Kidney tubule cell (primary cell): ENCODE measurements at places on chromosomes 4 and X.

GRCh38 chrX:12021698-12022097, 116.6 kb upstream of the FRMPD4 start:
- DNase-seq = no peak

DNA sequence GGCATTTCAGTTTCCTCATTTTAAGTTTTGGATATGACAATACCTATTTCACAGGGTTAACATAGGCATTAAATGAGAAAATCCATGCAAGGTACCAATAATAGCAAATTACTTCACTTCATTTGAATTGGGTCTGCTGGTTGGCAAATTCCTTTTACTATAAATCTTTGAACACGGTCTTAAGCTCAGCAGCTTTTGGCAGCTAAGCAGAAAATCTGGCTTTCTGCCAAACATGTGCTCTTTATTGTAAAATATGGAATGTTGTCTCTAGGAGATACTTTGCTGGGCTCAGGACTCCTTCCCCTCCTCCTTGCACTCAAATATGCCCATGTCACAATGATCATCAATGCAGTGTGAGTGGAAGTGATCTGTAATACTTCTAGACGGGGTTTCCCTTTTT, 16.8 kb upstream of the DMP1 start:
- DNase-seq = peak; percentile 2

GRCh38 chrX:23742174-23742696, 841 bp downstream of the ACOT9 start:
- DNase-seq = peak; percentile 74

DNA sequence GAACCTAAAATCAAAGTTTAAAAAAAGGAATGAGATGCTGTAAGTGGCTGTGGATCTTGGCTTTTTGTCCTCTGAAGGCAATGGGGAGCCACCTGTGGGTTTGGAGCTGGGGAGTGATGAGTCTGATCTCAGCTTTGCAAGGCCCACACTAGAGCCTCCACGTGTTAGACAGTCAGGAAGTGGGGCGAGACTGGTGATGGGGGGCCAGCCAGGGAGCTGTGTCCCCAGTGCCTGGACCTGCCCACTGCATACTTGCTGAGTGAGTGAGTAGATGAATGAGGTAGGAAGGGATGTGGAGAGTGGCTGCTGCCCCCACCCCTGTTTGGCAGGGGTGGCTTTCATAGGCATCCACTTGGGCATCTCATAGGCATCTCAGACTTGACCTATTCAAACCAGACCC, 84.0 kb downstream of the NHSL2 start:
- DNase-seq = no peak

GRCh38 chr4:17812125-17812524, 1.3 kb downstream of the NCAPG start:
- no peak for DNase-seq

DNA sequence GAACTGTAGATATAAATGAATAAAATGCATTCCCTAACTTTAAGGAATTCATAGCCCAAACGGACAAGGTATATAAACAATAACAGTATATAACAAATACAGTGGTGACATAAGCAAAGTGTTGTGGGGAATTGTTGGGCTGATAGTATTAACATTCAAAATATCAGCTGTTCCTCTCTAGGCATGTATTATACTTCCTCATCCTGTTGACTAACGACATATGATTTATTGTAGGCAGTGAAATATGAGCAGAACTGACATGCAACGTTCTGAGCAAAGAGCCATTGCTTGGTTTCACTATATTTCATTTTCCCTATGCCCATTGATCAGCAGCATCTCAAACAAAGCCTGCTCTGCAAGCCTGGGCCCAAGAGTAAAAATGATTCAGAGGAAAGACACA, 143.9 kb downstream of the PTCHD1 start:
- DNase-seq = no peak

- no peak for DNase-seq
Measured at GRCh38 chrX:154593201-154593600, 8.3 kb downstream of the CTAG1A start.

GRCh38 chrX:2596045-2596444, 95.0 kb upstream of the CD99 start:
- DNase-seq = no peak
